Stimulated activated CD4-positive, alpha-beta T cell treated with anti-CD3 and anti-CD28 coated beads, TNF-alpha, amount 100 ng/mL, for 1 hour (primary cell): ENCODE measurements at places on chromosomes 16 and 17.

GRCh38 chr16:86392436-86393152, 117.7 kb upstream of the FOXF1 start:
- no peak for DNase-seq

- DNase-seq: no peak
These were observed 1327.3 kb upstream of the GOT2 start for GRCh38 chr16:60061396-60061795.

DNA sequence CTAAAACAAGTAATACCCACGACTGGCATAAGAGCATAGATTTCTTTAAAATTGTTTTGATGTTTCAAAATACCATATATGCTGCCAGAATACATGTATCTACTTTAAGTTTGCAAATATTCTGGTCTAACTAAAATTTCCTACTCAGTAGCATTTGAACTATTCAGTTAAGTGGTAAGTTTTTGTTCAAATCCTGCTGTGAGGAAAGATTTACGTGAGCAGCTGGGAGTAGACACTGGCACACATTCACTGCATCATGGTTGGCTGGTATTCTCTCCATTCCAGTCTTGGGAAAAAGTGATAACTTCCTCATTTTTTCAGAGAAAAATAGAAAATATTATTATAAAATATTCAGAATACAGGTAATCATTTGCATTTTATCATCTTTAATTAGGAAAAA, 133.6 kb downstream of the SKAP1 start:
- DNase-seq: no peak

GRCh38 chr17:38751144-38751807, 1.3 kb upstream of the PSMB3 start:
- DNase-seq: no peak

GRCh38 chr16:16093628-16094332, 129.5 kb downstream of the ABCC6 start:
- DNase-seq: no peak

- DNase-seq: no peak
These were observed 189.2 kb downstream of the SEC14L1 start for GRCh38 chr17:77329741-77330531.

- DNase-seq: no peak
These were observed 11.3 kb downstream of the WWP2 start for GRCh38 chr16:69773260-69773947.

- no peak for DNase-seq
These were observed 134.4 kb upstream of the CDH8 start for GRCh38 chr16:62170642-62171041.

DNA sequence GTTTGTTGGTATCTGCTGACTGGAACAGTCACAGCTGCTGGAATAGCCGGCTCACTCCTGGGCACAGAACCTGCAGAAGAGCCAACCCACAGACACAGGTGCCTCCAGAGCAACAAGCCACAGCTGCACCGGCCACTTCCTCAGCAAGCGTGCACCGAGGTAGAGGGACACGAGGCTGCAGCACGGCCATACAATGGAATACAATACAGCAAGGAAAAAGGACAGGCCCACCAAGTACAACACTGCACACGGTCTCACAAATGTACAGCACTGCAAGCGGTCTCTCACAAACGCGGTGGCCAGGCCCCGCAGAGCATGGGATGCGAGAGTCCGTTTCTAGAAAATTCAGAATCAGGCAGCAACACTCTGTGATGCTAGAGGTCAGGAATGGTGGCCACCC, 47.4 kb upstream of the PABPN1L start:
- no peak for DNase-seq

- no peak for DNase-seq
These were observed 49.4 kb downstream of the RABEP1 start for GRCh38 chr17:5331506-5331905.

- no peak for DNase-seq
These were observed 39.4 kb downstream of the HS3ST3A1 start for GRCh38 chr17:13562271-13562800.

DNA sequence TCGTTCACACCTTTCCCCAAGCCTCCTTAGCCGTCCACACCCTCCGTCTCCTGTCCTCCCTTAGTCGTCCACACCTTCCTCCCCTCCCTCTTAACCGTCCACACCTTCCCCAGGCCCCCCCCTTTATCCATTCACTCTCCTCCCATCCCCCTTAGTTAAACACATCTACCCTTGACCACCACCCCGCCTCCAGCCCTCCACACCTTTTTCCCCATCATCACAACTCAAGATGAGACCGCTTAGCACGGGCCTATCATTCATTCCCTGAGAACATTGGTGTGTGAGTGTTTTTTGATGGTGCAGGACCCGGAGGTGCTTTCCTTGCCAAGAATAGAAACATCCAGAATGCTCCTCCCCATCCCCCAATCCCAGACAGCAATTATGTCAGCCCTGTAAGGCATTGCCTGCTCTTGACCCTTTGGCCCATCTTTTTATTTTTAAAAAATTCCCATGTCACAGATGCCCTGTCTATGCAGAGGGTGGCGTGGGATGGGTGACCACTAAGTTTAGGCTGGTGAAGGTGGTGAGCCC, 1.4 kb downstream of the TENT4B start:
- no peak for DNase-seq
